ENCODE measurements at places on chromosomes 7 and 10.

- DNase-seq, result no peak
These were observed 142.5 kb upstream of the ZNF479 start for GRCh38 chr7:57274535-57275283.

DNA sequence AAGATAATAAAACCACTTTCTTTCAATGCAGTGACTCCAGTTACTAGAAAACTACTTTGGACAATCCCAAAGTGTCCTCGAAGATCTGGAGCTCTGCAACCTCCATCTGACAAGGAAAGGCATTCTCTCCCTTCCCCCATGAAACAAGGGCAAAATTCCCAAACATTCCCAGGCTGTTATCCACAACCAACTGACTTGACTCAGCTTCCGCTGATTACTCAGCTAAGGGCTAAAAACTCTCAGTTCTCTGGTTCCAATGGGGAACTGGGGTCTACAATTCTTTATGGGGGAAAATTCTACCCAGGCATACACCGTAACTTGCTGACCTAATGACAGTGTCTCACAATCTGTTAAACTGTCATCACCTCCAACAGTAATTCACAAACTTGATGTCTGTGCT lies 48.4 kb downstream of the SFMBT2 start:
- no peak for DNase-seq

GRCh38 chr7:47830015-47830414 lies 118.3 kb downstream of the PKD1L1 start:
- no peak for DNase-seq

- DNase-seq, result no peak
These were observed 43.7 kb upstream of the SLIT1 start for GRCh38 chr10:97229322-97230015.

DNA sequence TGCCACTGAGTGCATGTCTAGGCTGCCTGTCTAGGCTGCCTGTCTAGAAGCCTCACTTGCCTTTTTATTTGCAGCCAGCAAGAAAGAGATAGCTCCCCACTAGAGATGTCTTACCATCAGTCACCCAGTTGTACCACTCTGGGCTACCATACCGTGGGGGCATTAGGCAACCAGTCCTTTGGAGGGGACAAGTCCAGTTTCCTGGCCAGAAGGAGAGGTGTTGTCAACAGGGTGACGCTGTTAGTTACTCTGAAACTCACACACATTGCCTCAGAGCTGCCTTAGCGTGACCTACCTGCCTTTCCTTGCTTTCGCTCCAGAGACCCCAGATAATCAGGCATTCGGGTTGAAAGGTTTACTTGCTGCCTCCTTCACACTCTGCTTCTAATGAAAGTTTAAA lies 155.4 kb downstream of the CELF2 start:
- DNase-seq, result no peak

GRCh38 chr10:11856678-11857077 lies 33.5 kb downstream of the PROSER2 start:
- DNase-seq, result no peak

DNA sequence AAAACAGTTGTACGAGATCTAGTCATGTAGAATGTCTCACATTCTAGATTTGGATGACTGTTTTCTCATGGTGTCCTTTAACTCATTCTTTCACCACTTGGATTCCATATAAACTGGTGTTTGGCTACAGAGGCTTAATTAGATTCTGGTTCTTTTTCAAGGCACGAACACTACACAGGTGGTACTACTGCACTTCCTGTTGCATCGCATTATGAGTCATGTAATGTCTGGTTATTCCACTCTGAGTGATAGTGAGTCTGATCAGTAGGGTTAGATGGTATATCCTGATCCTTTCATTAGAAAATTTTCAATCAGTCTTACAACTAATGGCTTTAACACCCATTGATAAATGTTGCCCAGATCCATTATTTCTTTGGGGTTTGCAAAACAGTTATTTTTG lies 11.2 kb upstream of the AKAP9 start:
- DNase-seq, result no peak

DNA sequence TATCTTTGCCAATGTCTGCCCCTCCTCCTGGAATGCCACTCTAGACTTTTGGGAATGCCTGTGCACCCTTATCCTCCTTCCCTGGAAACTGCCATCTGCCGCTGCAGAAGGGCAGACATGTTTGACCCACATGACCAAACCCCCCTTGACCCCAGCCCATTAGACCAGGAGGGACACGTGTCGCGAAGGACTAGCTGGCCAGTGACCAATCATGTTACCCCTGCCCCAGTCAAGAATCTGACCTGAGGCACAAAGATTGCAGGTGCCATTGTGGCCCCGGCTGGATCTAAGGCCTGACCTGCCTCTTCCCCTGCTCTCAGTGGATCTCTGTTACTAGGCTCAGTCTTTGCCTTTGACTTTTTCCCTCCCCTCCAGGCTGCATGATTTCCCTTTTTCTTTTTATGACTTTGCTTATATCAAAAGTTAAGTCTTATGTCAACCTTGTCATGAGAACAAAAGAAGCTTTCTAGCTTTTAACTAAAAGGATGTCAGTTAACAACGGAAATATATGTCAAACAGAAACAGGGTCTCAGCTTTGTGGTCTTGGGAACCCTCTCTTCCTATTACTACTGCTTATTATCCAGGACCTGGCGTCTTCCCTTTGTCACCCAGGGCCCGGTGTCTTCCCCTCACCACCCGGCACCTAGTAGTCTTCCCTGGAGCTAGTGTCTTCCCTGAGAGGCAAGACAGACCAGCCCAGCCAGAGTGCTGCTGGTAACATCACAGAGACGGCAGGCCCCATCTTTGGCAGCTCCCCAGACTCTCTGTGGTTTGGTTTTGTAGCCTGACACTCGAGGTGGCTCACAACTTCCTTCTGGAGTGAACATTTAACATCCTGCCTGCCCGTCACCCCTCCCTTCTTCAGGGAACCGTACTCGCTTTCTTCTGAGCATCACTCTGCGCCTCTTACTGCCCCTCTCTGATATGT lies 24.4 kb upstream of the PPIF start:
- no peak for DNase-seq

GRCh38 chr10:5596611-5597341 lies 69.6 kb downstream of the ASB13 start:
- DNase-seq, result no peak

DNA sequence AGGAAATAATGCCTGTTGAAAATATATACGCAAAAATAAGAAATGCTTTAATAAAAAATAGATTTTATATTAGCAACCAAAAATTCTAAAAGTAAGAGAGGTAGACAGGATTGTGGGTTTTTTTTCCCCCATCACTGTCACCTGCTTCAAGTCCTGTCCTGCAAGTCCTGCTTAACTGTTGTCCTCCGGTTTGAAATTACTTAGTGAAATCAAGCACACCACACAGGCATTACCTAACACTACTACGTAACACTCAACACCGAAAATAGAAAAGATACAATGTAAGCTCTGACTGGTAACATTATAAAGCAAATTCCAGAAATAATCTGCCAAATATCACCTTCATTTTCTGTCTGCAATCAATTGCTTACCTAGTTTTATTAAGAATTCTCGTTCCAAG lies 90.9 kb downstream of the UPF2 start:
- no peak for DNase-seq

DNA sequence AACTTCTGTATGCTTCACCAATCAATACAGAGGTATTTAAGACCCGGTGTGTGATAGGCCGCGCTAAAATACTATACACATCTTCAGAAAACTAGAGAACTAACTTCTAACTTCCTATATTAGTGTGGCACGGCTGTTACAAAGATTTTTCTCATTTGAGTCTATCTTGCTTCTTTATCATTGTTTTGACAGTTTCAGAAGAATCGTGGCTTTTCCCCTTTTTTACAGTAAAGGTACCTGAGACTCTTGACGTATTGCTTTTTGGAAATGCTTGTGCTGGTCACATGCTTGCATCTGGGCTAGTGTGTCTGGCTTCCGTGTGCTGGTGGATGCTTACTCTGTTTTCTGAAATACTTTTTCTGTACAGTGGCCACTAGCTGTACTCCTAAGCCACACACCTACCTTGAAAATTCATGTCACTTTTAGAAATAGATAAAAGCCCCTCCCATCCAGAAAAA lies 12.7 kb downstream of the IKZF1 start:
- no peak for DNase-seq

DNA sequence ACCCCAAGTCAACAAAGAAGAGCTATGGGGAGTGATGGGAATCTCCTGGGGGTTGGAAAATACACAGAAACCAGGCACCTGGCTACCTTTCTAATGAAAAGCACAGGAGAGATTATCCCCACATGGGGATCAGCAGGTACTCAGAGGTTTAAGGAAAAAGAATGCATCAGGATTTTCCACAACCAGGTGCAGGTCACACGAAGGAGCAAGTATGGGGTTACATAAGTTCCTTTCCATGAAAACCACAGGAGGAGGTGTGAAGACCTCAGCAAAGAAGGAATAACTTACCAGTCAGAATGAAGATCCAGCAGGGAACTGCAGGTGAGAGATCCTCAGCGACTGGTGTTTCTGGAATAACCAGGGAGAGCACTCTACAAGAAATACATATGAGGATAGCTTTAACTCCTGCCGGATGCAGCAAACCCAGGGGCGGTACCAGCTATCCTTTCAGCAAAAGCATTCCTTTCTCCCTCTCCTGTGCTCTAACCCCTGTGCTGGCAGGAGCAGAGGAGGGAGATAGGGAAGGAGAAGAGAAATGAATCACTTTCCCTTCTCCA lies 116.7 kb upstream of the TMEM106B start:
- no peak for DNase-seq

- DNase-seq, result no peak
These were observed 5.4 kb downstream of the VIM start for GRCh38 chr10:17233286-17233991.

- no peak for DNase-seq
These were observed 83.1 kb upstream of the IGFBP3 start for GRCh38 chr7:46003896-46004875.

Measured in GM12864 (cell line).